ENCODE measurements at places on chromosomes 1 and 21.

DNA sequence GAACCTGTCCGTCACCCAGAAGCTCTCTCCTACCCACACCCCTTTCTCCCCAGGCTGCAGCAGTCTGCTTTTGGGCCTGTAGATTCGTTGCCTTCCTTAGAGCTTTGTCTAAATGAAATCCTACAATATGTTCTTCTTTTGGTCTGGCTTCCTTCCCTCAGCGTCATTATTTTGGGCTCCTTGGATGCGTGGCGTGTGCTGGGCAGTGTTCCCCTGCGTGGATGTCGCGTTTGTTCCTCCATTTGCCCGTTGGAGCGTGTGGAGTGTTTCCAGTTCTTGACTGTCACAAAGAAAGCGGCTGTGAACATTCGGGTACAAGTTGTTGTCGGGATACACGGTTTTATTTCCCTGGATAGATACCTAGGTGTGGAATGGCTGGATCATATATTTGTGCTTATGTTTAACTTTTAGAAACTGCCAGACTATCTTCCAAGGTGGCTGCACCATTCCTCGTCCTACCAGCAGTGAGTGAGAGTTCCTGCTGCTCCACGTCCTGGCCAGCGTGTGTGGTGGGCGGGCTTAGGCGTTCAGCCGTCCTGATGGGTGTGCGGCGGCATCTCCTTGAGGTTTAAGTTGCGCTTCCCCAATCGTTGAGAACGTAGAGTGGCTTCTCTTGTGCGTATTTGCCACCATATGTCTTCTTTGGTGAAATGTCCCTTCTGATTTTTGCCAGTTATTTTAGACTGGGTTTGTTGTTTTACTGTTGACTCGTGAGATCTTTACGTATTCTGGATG lies 31.7 kb downstream of the SKI start:
- DNase-seq = no peak

DNA sequence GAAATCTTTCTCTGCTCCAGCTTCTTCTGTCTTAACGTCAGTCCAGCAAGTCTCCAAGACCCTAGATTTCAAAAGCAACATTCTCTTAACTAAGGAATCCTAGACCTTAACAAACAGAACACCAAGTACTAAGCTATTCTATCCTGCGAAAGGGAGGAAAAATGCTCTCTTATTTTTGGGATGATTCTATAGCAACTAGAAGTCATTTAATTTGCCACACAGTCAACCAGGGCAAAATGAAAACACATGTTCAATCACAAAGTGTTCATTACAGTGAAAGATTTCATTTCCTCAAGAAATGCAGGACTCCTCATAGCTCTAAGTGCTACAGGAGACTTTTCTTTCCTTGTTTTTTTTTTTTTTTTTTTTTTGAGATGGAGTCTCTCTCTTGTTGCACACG lies 36.2 kb upstream of the DOCK7 start:
- no peak for DNase-seq

- DNase-seq = no peak
Measured at GRCh38 chr1:231147896-231148295, 14.0 kb upstream of the TRIM67 start.

GRCh38 chr1:177592624-177593023 lies 377.2 kb downstream of the SEC16B start:
- no peak for DNase-seq

- DNase-seq = no peak
Measured at GRCh38 chr1:114072246-114072645, 81.4 kb downstream of the SYT6 start.

DNA sequence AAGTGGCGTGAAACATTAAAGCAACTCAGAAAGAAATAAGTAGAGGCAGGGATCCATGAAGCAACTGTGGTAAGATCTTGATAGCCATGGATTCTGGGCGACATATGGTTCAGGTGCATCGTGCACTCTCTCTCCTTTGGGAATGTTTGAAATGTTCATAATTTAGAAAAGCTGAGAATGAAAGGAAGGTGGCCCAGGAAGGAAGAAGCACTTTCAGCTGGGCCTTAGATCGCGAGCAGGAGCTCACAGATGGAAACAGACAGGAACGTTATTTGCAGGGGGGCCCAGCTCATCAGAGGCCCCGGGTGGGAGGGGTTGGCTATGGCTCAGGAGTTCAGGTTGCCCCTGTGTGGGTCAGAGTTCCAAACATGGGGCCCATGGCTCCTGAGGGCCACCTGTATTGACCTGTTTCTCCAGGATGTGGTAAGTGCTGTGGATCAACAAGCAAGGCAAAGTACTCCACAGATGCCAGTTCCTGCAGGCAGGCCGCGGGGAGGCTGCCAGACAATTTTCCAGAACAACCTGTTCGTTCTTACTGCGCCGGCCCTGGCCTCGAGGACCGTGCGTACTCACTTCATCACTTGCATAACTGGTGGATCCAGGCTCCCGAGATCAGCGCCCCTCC lies 253.2 kb downstream of the TOMM20 start:
- DNase-seq = no peak

- no peak for DNase-seq
Measured at GRCh38 chr21:33412832-33413519, 9.8 kb downstream of the IFNGR2 start.

GRCh38 chr1:60540141-60540540 lies 466.6 kb upstream of the C1orf87 start:
- no peak for DNase-seq

DNA sequence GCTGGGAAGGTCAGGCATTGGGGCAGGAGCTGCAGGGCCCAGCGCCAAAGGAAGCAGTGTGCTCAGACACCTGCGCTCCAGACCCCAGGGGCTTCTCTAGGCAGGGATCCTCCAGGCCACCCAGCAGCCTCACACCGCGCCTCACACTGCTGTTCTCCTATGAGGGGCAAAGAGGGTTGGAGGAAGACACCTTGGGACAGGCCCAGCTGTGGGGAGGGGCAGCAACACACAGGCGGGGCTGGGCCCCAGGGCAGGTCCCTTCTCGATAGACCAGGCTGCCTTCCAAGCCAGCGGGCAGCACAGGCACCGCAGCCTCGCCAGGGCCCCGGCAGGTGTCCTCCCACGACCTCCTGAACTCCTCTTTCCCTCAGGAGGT lies 20.7 kb upstream of the PRSS38 start:
- DNase-seq = no peak

GRCh38 chr1:53568540-53568939 lies 109.3 kb downstream of the DMRTB1 start:
- no peak for DNase-seq

- DNase-seq = no peak
Measured at GRCh38 chr1:5850503-5850902, 141.7 kb downstream of the NPHP4 start.

DNA sequence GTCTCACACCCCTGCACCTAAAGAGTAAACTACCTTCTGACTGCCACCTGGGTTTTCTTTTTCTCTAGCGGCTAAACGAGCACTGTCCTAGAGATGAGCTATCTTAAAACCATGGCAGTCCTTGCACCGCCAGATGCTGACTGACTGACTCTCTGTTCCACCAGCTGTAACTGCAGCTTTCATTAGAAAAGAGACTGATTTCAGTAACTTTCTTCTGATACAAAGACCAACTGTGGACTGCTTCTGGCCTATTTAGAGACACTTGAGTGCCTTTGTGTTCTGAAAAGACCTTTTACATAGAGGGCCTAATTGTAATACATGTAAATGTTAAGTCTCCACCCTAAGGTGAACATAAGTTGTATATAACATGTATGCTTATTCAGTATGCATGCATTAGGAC lies 152.5 kb downstream of the DISC1 start:
- DNase-seq = no peak

GRCh38 chr1:19033515-19033839 lies 77.0 kb upstream of the IFFO2 start:
- no peak for DNase-seq

DNA sequence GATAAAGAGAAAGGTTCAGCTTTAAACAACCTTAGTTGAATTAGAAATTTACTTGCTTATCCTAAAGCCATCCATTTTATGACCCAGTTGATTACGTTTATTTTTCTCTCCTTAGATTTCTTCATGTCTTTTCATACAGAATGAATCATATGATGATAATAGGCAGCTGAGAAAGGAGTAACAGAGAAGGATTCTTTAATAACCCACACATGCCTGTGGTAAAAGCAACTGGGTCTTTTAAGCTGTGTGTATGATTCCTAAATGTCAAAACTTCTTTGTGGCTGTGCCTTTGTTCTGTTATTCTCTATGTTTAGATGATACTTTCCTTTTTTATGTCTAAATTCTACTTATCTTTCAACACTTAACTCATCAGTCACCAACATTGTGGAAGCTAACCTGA lies 626.5 kb downstream of the NCAM2 start:
- no peak for DNase-seq

- no peak for DNase-seq
Measured at GRCh38 chr1:156691665-156692440, 13.5 kb downstream of the CRABP2 start.

GRCh38 chr1:119463569-119463968 lies 43.4 kb upstream of the HSD3B1 start:
- no peak for DNase-seq

DNA sequence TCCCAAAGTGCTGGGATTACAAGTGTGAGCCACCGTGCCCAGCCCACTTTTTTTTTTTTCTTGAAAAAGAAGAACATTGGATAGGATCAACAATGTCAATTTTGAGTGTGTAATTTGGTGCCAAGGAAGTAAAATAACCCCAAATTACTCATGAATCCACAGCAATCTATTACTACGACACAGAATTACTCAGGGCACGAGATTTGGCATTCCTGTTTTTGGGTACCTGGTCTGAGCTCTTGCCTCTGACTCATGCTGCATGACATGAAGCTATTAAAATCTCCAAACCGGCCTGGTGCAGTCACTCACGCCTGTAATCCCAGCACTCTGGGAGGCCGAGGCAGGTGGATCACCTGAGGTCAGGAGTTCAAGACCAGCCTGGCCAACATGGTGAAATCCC lies 10.4 kb downstream of the RNF19B start:
- no peak for DNase-seq

DNA sequence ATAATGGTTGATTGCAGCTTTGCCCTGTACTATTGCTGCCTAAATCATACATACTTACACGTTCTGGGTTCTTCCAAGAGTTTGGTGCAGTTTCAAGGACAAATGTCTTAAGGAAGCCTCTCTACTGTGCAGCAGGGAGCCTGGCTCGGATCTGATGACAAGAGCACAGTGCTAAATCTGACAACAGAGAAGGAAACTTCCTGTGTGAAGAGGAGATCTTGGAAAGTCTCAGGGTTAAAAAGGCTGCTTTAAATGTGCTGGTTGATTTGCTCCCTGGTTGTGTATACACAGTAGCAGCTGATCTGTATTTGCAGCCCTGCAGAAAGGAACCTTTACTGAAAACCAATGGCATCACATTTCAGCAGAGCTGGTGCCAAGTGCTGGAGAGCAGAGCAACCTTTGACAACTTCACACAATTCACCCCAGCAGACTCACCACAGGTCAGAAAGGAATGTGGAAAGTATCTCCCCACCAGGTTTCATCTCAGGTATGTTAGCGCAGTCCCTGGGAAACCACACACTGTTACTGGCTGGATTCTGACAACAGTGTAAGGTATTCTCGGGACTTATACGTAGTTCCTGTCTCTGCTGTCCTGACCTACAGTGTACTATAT lies 355.0 kb upstream of the ESRRG start:
- DNase-seq = no peak

- peak; percentile 46 for DNase-seq
Measured at GRCh38 chr21:42145569-42146272, 73.2 kb upstream of the ABCG1 start.
